ENCODE measurements at places on chromosomes 5 and 9.

DNA sequence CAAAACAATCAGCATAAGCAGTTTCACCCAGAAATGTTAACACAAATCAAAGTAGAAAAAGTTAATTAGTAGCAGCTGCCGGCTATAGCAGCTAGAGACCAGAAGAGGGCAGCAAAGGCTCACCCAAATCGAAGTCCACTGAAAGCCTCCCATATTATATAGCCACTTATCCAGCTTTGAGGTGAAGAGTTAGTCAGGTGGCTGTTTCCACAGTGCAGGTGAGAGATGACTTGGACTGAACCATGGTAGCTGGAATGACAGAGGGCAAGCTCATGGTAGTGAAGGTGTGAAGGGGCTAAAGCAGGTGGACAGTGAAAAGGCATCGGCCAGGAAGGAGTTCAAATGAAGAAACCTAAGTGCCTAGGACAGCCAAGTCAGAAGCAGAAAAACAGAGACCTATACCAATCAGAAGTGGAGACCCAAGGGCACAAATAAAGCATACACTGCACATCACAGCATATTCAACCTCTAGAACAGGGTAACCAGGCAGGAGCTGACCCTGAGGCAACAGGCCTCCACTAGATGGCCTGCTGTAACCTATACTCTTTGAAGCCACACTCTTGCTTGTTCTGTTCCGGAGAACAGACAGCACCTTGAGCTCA lies 7.2 kb upstream of the RNF38 start:
- DNase-seq = peak; percentile 46

- DNase-seq = no peak
These were observed 396.1 kb downstream of the ENC1 start for GRCh38 chr5:74244406-74244805.

DNA sequence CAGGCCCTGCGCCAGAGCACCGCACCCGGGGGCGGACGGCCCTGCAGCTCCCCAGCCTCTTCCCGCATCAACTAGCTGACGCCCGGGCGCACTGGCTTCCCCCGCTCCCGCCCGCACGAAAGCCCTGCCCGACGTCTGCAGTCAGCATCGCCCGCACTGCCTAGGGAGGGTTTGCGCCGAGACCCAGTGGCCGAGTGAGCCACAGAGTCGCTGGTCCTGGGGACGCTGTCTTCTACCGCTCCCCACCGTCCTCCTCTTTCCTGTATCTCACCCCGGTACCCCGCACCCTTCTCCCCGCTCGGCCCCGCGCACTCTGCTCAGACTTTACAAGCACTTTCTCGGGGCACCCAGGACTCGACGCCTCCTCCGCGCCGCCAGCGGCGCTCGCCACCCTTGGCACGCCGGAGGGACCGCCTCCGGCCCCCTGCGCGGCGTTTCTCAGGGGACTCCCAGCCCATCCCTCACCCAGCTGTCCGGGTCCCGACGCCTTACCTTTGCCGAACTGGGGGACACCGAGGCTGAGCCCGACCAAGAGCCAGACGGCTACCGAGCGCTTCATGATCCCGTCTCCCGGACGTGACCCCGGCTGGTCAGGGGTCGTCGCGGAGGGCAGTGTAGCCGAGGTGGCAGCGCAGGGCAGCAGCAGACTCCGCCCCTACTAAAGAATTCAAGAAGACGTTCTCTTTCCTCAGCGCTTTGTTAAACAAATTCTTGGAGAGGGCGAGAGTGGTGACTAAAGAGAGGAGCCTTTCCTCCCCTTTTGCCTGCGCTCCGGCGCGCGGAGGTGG lies 670 bp downstream of the EDIL3 start:
- peak; percentile 6 for DNase-seq

GRCh38 chr5:180154821-180155364 lies 54.1 kb downstream of the RASGEF1C start:
- DNase-seq = no peak

GRCh38 chr9:123478967-123479602 lies 123.1 kb downstream of the CRB2 start:
- DNase-seq = no peak

DNA sequence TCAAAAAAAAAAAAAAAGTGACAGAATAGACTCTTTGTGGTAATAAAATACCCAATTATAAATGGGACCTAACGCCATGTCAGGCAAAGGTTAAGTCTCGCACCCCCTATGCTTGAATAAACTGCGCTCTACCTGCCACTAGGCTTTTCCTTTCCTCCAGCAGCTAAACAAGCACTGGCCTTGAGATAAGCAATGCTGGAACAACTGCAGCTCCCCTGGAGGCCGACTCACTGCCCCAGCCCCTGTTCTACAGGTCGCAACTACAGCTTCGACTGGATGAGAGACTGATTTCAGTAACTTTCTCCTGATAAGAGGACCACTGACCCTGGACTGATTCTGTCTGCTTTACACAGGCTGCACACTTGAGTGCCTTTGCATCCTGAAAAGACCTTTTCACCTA lies 210.2 kb downstream of the HSPA4 start:
- DNase-seq = no peak

GRCh38 chr9:123679330-123679987 lies 250.5 kb downstream of the DENND1A start:
- peak; percentile 81 for DNase-seq

DNA sequence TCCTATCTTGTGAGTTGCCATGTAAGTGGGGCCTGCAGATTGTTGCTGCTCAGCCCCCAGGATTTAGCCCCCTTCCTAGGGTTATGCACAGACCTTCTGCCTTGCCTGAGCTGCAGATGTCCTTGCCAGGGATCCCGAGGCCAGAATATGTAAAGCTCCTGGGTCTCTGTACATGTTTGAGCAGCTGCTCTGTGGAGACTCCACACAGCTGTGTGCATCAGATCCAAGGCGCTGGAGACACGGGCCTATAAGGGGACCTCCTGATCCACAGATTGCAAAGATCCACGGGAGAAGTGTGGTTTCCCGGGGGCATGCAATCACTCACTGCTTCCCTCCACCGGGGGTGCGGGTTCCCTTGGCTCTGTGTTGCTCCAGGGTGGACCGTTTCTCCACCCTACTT lies 28.9 kb downstream of the TAF11L14 start:
- no peak for DNase-seq

- no peak for DNase-seq
These were observed 491 bp upstream of the CTSL start for GRCh38 chr9:87725356-87725899.

- DNase-seq = peak; percentile 73
These were observed 82.5 kb downstream of the ESM1 start for GRCh38 chr5:54902791-54903473.

- DNase-seq = no peak
These were observed 9.8 kb upstream of the CCDC69 start for GRCh38 chr5:151233616-151234085.

- DNase-seq = no peak
These were observed 41.5 kb downstream of the ERCC8 start for GRCh38 chr5:60903356-60903755.

GRCh38 chr5:99179206-99179605 lies 250.4 kb upstream of the CHD1 start:
- DNase-seq = no peak

GRCh38 chr9:33506626-33507370 lies 17.3 kb upstream of the ANKRD18B start:
- DNase-seq = no peak

- DNase-seq = no peak
These were observed 4.7 kb upstream of the COL27A1 start for GRCh38 chr9:114150608-114151007.

GRCh38 chr5:112703866-112704820 lies 33.5 kb upstream of the APC start:
- DNase-seq = no peak

DNA sequence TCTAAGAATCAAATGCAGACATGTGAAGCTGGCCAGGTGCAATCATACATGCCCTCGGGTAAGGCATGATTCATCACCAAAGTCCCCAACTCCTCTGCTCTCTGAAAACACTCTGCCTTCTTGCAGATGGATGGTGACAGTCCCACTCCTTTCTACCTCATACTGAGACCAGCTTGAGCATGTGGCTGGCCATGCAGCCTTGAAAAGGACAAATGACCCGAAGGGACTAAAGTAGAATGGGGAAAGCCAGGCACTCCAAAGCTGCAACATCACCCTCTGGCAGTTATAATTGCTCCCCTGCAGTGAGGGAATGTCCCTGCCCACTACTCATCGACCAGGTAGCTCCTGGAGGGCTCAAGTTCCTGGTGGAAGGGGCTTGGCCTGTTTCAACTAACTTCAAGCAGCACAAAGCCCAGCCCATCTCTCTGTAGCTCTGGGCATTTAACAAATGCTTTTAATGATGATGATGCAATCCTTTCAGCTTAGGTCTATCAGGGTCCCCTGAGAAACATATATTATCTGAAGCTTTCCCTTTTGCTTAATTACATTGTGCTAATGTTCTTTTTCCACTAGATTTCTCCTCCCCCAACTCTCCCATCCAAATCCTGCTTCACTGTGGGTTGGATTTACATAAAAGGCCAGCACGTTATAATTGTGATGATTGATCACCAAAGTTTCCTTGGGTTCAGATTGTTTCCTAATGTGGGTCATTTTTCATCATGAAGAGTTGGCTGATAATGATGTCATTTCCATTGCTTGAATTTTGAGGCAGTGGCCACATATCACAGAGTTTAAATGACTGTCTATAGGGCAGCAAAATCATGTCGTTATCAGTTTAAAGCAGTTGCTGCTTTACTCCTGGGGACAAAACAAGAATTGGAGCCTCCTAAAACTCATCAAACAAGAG lies 436.5 kb upstream of the SLC30A5 start:
- DNase-seq = no peak

- DNase-seq = no peak
These were observed 80.7 kb downstream of the AP3B1 start for GRCh38 chr5:78213799-78214198.

GRCh38 chr9:26669701-26670670 lies 222.6 kb downstream of the CAAP1 start:
- DNase-seq = no peak

Data from GM06990 (cell line).